ENCODE measurements at places on chromosomes 4 and X.

DNA sequence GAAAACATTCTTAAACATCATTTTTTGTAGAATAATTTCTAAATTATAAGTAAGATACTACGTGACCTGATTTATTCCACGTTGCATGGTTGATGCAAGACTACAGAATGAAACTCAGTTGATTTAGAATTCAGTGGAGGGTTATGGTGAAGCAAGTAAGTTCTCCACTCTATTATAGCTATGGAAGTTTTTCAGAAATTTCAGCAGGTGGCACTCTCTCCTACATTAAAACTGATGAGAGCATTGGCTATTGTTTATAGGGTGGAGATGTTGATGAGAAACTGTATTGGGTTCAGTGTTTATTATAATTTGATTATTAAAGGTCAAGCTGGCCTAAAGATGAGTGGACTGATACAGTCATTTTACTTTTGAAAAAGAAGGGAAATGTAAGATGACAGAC, 88.0 kb downstream of the FNIP2 start:
- no peak for DNase-seq

- no peak for DNase-seq
Observed at GRCh38 chrX:125954236-125954635, 211.9 kb downstream of the DCAF12L2 start.

- DNase-seq: no peak
Observed at GRCh38 chr4:178693816-178694215, 1251.6 kb upstream of the AGA start.

- no peak for DNase-seq
Observed at GRCh38 chr4:47383829-47384427, 79.6 kb downstream of the COMMD8 start.

DNA sequence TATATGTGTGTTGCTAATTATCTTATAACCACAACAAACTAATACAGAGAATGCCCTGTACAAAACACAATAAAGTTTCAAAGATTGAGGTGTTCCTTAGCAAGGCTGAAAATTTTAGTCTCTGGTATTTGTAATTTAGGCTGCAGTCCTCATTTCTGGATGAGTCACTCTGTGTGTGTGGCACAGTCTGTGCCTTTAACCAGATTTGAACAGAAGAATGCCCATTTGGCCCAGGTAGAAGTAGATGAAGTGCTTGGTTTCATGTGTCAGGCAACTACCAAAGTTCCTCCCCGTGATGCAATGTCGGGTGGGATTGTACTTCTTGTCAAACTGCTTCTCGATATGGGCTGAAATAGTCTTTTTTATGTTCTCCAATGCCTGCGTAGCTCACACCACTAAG, 91.6 kb upstream of the H2AZ1 start:
- no peak for DNase-seq

GRCh38 chr4:144289667-144290428, 149.3 kb upstream of the GYPA start:
- DNase-seq: no peak

DNA sequence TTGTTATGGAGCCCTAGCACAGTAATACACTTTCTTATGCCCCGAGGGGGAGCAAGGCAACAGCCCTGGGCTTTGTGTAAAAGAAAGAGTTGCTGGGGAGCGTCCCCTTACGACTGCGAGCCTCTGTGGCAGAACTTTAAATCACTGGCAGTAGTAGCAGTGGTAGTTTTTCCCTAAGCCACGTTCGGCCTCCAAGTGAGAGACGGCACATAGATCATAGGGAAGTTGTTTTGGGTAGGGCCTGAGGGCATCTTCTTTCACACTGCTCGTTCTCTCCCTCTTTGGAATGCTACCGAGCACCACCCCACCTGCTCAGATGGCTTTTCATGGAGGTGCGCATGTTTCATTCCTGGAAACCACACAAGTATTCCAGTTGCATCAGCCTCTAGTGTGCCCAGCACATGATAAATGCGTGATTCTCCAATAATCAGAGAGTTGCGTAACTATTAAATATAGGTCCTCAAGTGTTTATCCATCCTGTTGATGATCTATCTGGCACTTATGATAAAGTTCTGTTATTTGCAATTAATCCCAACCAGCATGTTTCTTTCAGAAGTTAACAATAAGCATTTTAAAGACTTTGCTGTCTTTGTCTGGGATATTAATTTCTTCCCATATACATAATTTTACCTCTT, 7.0 kb upstream of the SYNPO2 start:
- no peak for DNase-seq

DNA sequence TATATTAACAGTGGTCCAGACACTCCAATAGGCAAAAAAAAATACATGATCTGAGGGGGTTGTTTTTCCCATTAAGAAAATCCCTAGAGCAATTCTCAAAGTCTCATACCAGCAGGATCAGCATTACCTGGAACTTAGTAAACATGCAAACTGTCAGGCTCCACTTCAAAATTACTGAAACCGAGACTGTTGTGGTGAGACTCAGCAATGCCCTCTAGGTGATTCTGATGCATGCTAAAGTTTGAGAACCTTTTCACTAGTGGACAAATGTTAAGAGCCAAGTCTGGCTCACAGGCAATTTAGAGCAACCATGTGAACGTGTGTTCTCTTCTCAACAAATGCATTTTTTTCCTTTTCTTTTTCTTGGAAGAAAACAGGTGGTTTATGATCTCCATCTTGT, 30.2 kb downstream of the NEK1 start:
- DNase-seq: no peak

- DNase-seq: peak; percentile 58
Observed at GRCh38 chr4:41644288-41644914, 104.1 kb downstream of the PHOX2B start.

GRCh38 chr4:108556588-108557200, 63.7 kb upstream of the RPL34 start:
- DNase-seq: no peak

DNA sequence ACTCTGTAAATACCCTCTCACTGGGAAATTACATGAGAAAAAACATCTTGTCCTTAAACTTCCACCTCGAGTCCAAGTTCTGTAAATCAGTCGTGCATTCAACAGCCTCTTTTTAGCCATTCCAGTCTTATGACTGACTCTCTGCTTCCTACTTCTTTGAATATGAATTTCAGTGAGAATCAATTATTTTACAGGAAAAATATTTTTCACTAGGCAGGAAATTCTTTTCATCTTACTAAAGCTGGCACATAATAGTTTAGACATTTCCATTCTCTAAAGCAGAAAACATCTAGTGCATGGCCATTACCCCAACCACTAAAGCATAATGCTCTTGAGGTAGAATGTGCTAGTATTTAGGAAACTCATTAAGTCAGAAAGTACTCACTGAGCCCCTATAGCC, 565.7 kb upstream of the FAT1 start:
- DNase-seq: no peak

GRCh38 chr4:77235289-77235854, 78.4 kb downstream of the CCNG2 start:
- DNase-seq: no peak

GRCh38 chr4:187480146-187481145, 515.1 kb upstream of the ZFP42 start:
- no peak for DNase-seq

GRCh38 chr4:172362569-172362968, 549.4 kb downstream of the GALNTL6 start:
- DNase-seq: no peak

DNA sequence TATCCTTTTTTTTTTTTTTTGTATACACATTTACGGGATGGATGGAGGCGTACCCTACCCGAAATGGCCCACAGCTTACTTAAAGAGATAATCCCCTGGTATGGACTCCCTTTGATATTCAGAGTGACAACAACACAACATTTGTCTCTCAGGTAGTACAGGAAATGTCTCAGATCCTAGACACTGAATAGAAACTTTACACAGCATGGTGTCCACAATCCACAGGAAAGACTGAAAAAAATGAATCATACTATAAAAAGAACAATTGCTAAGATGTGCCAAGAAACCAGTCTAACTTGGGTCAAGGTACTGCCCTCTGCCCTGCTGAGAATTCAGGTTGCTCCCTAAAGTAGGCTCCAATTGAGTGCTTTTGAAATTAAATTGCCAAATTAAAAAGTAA, 100.8 kb upstream of the LANCL3 start:
- DNase-seq: no peak

GRCh38 chrX:54776061-54776460, 22.0 kb downstream of the ITIH6 start:
- DNase-seq: no peak

DNA sequence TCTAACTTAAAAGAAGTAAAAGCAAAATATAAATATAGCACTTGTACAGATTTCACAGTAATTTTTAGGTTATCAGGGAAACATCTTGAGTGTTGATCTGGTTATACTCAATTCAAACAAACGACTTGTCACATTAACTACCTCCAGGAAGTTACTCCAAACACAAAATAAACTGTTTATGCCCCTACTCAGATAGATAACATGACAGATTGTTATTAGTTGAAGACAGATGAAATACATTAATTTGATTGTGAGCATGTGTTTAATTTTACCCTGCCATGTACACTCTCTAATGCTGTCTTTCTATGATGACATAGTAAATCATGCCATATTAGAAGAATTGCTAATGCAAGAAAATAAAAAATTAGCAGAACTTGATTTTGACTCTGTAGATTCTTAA, 88.0 kb downstream of the RAB28 start:
- no peak for DNase-seq

DNA sequence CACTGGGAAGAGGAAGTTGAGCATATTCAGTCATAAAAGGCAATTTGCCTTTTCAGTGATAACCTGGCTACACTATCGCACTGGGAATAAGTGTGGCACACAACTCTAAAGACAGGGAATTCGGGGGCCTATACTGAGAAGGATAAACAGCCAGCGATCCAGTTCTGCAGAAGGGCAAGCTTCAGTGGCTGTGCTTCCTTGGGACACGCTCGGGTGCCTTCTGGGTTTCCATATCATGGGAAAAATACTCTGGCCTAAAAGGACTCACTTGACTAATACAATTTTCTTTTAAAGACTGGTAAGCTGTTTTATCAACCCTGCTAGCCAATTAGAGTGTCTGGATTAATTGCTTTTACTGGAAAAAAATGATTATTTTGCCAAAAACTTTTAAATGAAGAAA, 58.5 kb downstream of the TENM3 start:
- DNase-seq: no peak

DNA sequence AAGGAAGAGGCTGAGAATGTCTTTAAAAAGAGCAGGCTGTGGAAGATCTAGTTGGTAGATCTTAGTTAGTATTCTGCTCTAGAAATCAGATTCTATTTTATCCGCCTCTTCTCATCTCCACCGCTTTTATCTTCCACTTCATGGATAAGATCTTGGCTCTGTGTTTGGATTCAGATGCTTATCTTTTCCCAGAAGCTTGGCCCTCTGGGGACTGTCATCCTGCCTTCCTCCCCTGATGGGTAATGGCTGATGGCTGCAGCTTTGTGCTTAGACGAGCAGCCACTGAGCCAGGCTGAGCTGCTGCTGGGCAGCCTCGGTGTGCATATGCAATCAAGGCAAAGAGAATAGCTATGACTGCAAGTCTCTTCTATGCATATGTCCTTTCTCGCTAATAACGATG, 23.5 kb downstream of the TRIML1 start:
- DNase-seq: no peak
